ENCODE measurements at places on chromosomes 13 and 19.
A peak's percentile ranks its signal among the peaks of the same experiment; 100 is the strongest.

DNA sequence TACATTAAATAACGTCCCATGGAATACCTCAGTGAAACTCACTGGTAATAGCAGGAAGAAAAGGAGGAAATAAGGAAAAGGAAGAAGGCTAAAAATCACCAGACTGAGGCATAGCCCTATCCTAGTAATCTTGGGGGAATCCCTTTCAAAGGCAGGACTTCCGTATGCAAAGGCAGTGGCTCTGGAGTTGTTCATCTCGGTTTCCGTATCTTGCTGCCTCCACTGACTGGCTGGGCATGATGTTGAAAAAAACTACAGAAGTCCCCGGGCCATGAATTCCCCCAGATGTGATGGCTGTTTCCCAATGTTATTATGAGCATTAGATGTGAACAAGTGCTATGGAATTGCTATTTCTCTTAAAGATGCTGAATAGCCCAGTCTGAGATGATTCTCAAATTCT is 5.5 kb downstream of the FPR2 start:
- peak; percentile 33 for DNase-seq

GRCh38 chr13:99040536-99041131 is 62.8 kb upstream of the DOCK9 start:
- DNase-seq = no peak

DNA sequence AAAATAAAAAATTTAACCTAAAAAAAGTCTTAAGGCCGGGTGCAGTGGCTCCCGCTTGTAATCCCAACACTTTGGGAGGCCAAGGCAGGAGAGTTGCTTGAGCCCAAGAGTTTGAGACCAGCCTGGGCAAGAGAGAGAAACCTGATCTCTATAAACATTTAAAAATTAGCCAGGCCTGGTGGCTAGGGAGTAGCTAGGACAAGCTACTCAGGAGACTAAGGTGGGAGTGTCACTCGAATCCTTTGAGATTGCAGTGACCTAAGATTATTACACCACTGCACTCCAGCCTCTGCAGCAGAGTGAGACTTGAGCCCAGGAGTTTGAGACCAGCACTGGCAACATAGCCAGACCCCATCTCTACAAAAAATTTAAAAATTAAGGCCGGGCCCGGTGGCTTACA is 1.1 kb downstream of the CCDC97 start:
- DNase-seq = no peak

GRCh38 chr13:75705395-75705794 is 69.3 kb downstream of the LMO7 start:
- peak; percentile 44 for DNase-seq

DNA sequence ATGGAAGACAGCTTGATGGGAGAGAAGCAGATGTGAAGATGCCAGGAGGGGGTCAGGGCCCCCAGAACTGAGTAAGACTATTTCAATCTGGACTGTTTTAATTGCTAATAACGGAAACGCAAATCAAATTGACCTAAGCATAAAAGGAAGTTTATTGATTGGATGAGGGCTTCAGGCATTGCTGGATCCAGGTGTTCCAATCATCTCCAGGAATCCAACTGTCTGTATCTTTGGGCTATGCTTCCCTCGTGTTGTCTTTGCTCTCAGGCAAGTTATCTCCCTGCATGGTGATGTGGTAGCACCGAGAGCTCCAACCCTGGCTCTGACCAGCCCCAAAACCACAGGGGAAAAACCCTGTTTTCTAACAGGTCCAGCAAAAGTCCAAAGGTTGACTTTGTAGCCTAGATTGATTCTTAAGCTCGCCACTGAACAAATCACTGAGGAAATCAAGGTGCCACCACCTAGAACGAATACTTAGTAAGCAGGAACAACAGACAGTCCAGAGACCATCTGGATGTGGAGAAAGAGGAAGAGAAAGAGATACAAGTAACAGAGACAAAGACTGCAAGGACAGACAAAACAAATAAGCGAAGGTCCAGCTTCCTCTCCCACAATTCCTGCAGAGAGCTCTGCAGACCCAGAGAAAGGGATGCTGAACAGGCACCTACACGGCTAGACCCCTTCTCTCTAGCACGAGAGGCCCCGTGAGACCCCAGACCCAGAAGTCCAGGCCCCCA is 1.2 kb upstream of the C19orf81 start:
- no peak for DNase-seq

GRCh38 chr13:25839371-25839770 is 212.4 kb downstream of the SHISA2 start:
- no peak for DNase-seq

- peak; percentile 20 for DNase-seq
Observed at GRCh38 chr13:27450921-27451471, 632 bp upstream of the MTIF3 start.

DNA sequence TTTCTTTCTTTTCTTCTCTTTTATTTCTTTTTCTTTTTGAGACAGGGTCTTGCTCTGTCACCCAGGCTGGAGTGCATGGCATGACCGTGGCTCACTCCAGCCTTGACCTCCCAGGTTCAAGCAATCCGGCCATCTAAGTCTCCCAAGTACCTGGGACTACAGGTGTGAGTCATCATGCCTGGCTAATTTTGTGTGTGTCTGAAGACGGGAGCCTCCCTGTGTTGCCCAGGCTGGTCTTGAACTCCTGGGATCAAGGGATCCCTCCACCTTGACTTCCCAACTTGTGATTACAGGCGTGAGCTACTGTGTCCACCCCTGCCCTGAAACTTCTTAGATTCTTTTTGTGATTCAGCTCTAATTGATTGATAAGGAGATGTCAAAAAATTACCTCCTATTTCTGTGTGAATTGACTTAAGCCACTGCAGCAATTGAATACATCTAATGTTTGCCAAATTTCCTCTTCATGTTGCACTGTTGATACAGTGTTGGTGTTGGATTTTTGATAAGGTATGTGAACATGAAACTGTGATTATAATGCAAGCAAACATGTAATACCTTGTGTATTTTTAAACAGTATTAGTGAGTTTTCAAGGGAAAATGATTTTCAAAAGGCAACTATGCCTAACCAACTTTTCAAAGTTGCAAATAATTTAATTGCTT is 22.6 kb downstream of the KLF5 start:
- DNase-seq = no peak

DNA sequence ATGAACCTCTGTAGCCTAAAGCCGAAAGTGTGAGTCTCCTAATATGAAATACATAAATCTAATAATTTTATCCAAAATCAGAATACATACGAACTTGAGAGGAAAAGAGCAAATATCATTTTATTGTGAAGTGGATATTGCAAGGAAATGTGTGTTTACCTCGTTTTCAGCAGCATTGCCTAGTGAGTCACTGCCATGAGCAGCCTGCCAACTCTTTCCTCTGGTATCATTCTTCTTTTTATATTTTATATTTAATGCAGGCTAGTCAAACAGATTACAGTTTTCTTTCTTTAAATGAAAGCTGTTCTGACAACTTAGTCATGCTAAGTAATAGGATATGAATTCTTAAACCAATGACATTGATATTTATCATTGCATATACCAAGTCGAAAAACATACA is 44.2 kb downstream of the EDNRB start:
- DNase-seq = no peak

GRCh38 chr19:8110931-8111330 is 38.5 kb downstream of the FBN3 start:
- DNase-seq = no peak

DNA sequence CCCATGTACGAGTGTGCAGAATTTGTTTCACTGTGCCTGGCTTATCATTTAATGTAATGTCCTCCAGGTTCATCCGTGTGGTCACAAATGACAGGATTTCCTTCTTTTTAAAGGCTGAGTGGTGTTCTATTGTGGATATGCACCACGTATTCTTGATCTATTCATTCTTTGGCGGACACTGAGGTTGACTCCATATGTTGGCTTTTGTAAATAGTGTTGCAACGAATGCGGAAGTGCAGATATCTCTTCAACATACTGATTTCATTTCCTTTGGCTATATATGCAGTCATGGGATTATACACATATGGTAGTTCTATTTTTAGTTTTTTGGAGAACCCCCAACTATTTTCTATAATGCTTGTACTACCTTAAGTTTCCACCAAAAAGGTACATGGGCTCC is 13.0 kb downstream of the OR7A5 start:
- DNase-seq = no peak

GRCh38 chr19:16042533-16043085 is 33.7 kb upstream of the TPM4 start:
- peak; percentile 33 for DNase-seq

DNA sequence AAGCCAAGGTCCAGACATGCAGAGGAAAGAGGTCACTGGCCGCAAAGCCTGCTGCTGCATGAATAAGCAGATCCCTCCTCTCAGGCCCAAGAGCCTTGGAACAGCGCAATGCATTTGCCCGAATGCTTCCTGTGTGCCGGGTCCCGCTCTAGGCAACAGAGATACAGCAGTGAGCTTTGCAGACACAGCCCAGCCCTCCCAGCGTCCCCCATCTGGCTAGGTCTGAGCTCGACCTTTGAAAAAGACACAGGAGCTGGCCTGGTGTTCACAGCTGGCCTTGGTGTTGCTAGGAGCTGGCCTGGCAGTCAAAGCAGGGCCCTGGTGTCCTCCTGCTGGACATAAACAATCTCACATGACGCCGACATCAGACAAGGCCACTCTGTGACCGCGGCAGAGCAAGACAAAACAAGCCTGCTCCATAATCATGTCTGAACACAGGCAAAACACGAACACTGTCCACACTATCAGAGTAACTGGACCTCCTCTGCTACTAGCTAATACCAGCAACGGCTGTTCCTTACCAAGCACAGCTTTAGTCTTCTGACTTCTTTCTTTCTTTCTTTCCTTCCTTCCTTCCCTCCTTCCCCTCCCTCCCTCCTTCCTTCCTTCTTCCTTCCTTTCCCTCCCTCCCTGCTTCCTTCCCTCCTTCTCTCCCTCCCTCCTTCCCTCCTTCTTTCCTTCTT is 5.7 kb upstream of the PEX11G start:
- DNase-seq = no peak

DNA sequence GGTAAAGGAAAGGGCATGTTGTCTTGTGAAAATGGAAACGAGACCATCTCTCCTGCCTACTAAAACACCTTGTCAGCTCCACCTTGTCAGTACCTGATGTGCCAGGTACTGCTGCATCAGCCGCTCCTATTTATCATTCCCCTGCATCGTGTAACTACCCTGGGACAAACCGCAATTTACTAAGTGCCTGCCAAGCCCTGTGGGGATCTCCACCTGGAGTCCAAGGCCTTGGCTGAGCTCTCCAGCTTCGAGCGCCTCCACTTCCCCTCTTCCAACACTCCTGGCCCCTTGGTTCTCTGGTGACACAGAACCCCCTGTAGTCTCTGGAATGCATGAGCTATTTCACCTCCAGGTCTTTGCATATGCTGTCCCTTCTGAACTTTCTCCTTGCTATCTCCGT is 25.9 kb upstream of the CCNP start:
- DNase-seq = no peak

GRCh38 chr19:28504139-28504538 is 708.8 kb downstream of the UQCRFS1 start:
- no peak for DNase-seq

Measured in trophoblast cell (in vitro differentiated cells and primary cell).